ENCODE measurements at places on chromosomes 13 and 19.
A peak's percentile ranks its signal among the peaks of the same experiment; 100 is the strongest.

- no peak for DNase-seq
Measured at GRCh38 chr19:15297416-15298224, 34.7 kb downstream of the BRD4 start.

GRCh38 chr13:70668293-70668692 is 560.0 kb upstream of the KLHL1 start:
- DNase-seq: peak; percentile 36

DNA sequence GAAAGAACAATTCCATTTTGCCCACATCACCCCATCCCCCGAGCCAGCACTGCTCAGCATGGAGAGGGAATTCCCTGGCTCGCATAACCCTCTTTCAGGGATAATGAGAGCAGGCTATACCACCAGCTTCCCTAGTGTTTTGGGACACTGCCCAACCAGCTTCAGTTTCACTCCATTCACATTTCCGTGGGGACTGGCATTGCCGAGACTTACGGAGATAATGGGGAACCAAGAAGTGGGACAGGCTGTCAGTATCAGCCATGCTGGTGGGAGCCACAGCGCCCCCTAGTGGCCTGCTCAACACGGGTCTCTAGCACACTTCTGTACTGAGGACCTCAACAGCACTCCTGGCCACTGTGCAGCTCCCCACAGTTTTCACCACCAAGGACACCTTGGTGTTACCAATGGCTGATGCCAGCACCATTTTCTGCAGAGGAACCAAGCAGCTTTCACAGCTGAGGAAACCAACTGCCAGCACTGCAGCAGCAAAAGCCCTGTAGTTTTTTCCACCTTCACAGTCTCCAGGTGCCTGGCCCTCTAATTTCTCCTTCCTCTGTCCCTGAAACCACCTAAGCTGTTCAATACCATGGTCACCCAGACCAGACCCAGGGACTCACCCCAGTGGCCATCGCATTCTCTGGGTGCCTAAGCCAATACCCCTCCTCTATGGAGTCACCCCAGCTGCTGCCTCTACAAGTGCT is 23.7 kb downstream of the SLC6A16 start:
- DNase-seq: peak; percentile 6

- no peak for DNase-seq
Measured at GRCh38 chr19:595326-596262, 5.9 kb downstream of the HCN2 start.

GRCh38 chr19:20858218-20858617 is 64.8 kb upstream of the ZNF85 start:
- no peak for DNase-seq

DNA sequence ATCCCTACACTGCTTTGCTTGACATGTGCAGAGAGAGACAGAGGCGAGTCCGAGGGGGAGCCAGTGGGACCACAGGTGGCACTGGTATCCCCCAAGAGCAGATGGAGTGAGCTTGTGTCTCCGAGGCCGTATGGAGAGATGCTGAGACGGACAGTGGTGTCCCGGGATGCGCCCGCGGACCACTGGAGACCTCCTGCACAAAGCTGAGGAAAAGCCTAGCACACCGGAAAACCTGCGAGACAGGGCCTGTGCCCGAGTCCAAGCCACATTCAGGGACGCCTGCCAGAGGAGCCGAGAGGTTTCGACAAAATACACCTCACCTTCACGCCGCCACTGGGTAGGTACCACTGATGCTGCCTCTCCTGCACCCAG is 66.0 kb upstream of the ZNF527 start:
- DNase-seq: no peak

- DNase-seq: peak; percentile 55
Measured at GRCh38 chr19:12933287-12934072, at the start of gene FARSA. TSS of gene FARSA (minus strand) at chr19:12933711. CDS start at chr19:12933696, 15 bp downstream.

DNA sequence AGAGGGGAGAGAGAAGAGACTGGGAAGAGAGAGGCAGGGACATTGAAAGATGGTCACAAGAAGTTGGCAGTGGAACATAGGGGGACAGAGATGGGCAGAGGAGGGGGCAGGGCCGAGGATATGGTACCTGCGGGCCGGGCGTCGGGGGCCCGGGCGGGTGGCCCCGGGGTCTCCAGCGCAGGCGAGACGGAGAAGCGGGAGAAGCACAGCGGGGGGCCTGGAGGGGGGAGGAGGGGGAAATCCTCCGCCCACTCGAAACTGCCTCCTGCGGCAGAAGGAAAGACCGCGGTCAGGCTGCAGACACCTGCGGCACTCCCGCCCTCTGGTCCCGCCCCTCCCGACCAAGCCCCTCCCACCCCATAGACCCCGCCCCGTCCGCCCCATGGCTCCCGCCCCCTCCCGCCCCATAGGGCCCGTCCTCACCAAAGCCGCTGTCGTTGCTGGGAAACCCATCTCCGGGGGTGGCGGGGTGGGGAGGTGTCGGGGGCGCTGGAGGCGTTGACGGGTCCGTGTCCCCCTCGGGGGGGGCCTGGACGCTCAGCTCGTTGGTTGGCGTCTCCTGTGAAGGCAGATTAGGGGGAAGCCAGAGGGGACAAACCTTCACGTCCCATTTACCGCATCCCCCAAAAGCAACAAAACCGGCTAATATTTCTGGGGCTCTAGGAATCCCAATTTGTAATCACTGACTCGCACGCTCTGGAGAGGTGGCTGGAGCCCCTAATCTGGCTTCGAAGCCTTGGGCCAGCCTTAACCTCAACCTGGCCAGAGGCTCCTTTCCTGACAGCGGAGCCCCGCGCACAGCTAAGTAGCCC is 20.4 kb downstream of the LMTK3 start:
- DNase-seq: no peak

DNA sequence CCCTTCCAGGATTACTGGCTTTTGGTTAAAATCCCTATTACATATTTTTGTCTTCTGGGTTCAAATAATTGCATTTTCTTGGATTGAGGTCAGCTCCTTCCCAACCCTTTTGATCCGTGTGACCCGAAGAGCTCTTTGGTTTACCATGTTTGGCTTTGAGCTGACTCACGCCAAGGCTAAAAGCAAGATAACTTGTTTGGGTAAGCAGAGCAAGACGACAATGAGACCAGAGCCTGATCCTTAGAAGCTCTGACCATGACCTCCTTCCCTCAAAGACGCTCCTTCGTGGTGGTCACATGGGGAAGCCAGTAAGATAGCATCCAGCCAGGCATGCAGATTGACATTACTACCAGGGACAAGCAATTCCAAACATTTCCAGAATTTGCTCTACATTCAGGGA is 153.8 kb downstream of the DCT start:
- no peak for DNase-seq

DNA sequence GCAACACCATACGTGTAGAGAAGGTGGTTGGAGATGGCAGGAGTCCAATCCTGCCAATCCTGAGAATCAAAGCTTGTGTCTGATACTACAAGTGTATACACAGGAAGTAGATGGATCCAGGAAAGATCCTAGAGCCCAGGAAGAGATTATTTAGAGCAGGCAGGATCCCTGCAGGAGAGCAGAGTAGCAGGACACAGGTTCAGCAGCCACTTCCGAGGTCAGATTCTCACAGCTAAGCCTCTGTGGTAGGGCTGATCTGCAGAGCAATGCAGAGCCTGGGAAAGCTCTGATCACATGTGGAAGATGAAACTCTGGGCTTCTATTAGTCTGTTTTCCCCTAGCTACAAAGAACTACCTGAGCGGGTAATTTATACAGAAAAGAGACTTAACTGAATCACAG is 28.5 kb upstream of the ZNF331 start:
- no peak for DNase-seq

DNA sequence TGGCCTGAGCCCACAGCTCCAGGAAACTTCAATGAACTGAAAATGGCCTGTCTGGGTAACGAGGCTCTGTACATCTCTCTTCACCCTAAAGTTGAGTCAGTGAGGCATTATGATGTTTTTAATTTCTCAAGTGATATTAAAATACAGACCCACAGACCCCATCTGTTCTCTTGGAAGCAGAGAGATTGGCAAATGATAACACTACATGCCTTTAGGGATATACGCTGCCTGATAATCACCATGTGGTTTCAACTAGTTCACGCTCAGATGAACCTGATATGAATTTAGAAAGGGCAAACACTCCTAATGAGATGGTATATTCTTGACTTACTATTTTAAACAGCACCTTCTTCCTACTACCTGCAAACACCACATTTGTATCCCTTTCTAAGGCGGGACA is 127.5 kb downstream of the RFC3 start:
- DNase-seq: no peak

- no peak for DNase-seq
Measured at GRCh38 chr13:45865414-45865813, 13.9 kb upstream of the SIAH3 start.

DNA sequence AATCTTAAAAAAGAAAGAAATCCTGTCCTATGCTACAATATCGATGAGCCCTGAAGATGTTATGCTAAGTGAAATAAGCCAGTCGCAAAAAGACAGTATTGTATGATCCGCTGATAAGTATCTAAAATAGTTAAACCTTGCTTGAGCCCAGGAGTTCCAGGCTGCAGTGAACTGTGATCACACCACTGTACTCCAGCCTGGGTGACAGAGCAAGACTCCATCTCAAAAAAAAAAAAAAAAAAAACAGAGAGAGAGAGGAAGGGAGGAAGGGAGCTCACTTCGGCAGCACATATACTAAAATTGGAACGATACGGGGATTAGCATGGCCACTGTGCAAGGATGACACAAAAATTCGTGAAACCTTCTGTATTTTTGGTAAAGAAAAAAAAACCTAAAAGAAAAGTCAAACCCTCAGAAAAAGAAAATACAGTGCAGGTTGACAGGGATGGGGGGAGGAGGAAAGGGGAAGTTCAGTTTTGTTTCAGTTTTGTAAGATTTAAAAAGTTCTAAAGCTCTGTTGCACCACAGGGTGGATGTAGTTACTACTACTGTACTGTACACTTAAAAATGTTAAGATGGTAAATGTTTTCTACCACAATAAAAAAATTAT is 8.4 kb downstream of the CLASRP start:
- no peak for DNase-seq

DNA sequence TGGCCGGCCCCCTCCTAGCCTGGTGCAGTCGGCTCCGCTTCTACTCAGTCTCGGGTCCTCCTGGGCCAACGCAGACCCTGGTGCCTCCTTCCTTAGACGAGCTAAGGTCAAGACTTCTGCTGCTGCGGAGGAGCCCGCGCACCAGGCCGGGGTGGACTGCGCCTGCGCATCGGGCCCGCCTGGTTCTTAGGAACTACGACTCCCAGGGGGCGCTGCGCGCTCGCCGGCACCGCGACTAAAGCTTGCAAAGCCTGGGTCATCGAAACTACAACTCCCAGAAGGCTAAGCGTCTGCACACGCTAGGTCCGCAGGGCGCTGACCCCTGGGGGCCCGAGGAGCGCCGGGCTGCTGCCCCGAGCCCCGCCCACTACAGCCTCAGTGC is at the start of gene ZNF835:
TSS of gene ZNF835 (minus strand) at position 145 of the 382 bp plus-strand sequence. CDS start 6,559 bp downstream, outside the sequence.
- no peak for DNase-seq

DNA sequence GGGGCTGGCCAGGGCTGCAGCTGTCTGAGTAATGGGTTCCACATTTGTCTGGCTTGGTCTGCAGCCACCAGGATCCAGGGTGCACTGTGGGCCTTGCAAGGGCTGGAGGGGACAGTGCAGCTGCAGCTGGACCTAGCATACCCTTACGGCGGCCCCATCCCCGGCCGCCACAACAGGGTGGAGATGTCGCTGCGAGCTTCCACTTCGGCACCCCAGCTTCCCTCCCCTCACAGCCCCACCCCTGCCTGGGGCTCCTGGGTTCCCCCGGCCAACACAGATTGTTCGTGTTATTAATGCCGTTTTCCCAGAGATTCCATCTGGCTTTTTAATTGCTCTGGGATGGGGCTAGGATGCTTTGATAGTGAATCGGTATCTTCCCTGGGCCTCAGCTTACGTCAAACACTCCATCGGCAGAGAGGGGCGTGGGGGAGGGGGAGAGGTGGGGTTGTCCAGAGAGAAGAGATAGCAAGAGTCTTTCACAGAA is 5.8 kb downstream of the CEBPA start:
- no peak for DNase-seq

GRCh38 chr13:24261566-24261965 is 47.8 kb upstream of the C1QTNF9 start:
- DNase-seq: no peak

DNA sequence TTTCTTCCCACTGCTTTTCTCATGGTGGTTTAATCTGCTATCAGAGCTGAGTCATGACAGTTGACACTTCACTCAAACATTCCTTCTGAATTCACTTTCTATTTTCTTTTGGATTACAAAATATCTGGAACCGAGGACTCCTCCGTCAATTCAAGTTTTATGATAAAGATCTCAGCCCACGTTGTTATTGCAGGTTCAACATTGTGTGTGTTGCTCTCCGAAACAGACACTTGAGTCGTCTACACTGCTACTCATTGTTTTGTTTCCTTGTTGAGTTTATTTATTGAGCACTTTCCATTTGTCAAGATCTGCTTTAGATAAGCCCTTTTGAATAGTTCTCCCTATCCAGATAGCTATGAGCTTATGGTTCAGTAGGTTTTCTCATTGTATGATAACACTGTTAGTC is 636.1 kb upstream of the GPC6 start:
- no peak for DNase-seq

GRCh38 chr13:48477191-48477855 is 55.6 kb downstream of the RCBTB2 start:
- DNase-seq: no peak

- DNase-seq: no peak
Measured at GRCh38 chr19:32450217-32450616, 44.6 kb downstream of the DPY19L3 start.

GRCh38 chr13:79710376-79710775 is 229.4 kb downstream of the NDFIP2 start:
- DNase-seq: no peak

GRCh38 chr13:48448959-48449614 is 36.2 kb upstream of the LPAR6 start:
- no peak for DNase-seq

- DNase-seq: peak; percentile 71
Measured at GRCh38 chr19:41263042-41263849, 926 bp upstream of the HNRNPUL1 start.

DNA sequence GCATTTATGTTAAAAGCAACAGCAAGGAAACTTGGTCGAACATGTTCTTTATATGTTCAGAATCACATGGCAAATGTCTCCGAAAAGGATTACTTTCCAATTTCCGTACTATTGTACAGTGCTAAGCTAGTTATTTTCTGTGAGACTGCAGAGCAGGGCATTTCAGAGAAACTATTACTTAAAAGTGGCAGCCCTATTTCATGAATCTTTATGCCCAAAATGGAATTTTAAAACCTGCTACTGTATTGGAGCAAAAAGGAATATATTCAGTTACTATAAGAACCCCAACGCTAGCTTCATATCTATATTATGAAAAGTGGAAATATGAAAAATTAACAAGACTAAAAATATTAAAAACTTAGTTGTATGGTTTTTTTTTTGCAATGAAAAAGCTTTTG is 2.2 kb upstream of the KLF5 start:
- no peak for DNase-seq

GRCh38 chr13:110759710-110760109 is 46.2 kb downstream of the ING1 start:
- DNase-seq: no peak

GRCh38 chr19:19098703-19099632 is 35.2 kb downstream of the SLC25A42 start:
- no peak for DNase-seq
